Fibroblast of villous mesenchyme (primary cell): ENCODE measurements at places on chromosomes 12 and 14. TPM values are rescaled to one million over a fixed set of nuclear protein-coding genes. Genes with fewer than 3 reads are reported as not detected.

NXPH4 gene
- total RNA-seq: 1.3 and 1.6 TPM in 2 replicates

KRT79 gene
- total RNA-seq: not detected in 2 replicates

TTC7B gene
- 16.8 and 25.8 TPM in 2 replicates for total RNA-seq

POLE2 gene
- total RNA-seq: 14.2 and 17.3 TPM in 2 replicates

MYH7 gene
- not detected in 2 replicates for total RNA-seq

SLC17A8 gene
- total RNA-seq: not detected in 2 replicates

PLEKHD1 gene
- under 0.01 TPM in 1 of 2 replicates, not detected in the other for total RNA-seq

FGF23 gene
- total RNA-seq: not detected in 2 replicates

RNASE1 gene
- not detected in 2 replicates for total RNA-seq

AQP6 gene
- not detected in 2 replicates for total RNA-seq

ENDOU gene
- not detected in 2 replicates for total RNA-seq

EIF2B1 gene
- total RNA-seq: 31.1 and 32.9 TPM in 2 replicates

ATG2B gene
- total RNA-seq: 31.6 and 32.4 TPM in 2 replicates

BCL2L2 gene
- 17.7 and 20.7 TPM in 2 replicates for total RNA-seq

REP15 gene
- total RNA-seq: 0.86 and 1.3 TPM in 2 replicates

POTEM gene
- total RNA-seq: not detected in 2 replicates

KRT73 gene
- total RNA-seq: not detected in 2 replicates

KRT74 gene
- not detected in 2 replicates for total RNA-seq

ASB8 gene
- 23.7 and 27.4 TPM in 2 replicates for total RNA-seq

PTPN11 gene
- 108 and 158 TPM in 2 replicates for total RNA-seq

CCDC196 gene
- not detected in 2 replicates for total RNA-seq

HSPA2 gene
- total RNA-seq: 83.4 and 165 TPM in 2 replicates

POTEG gene
- total RNA-seq: not detected in 2 replicates

NEUROD4 gene
- not detected in 2 replicates for total RNA-seq

PGAM5 gene
- 26.7 and 39.3 TPM in 2 replicates for total RNA-seq

LRP1-AS gene
- total RNA-seq: not detected in 2 replicates

TAS2R43 gene
- total RNA-seq: 3.5 and 4.5 TPM in 2 replicates

MDGA2 gene
- under 0.01 TPM in 1 of 2 replicates, not detected in the other for total RNA-seq

RPGRIP1 gene
- under 0.01 TPM in 1 of 2 replicates, not detected in the other for total RNA-seq

C1QL4 gene
- under 0.01 TPM in 1 of 2 replicates, not detected in the other for total RNA-seq

PUS1 gene
- 10.0 and 13.0 TPM in 2 replicates for total RNA-seq

CACNA1C gene
- total RNA-seq: 11.7 and 14.8 TPM in 2 replicates

SLCO1B1 gene
- not detected in 2 replicates for total RNA-seq

SAMD4A gene
- 43.5 and 61.3 TPM in 2 replicates for total RNA-seq
